IPS-NIHi11 (cell line): ENCODE measurements at places on chromosomes 1 and 21.

GRCh38 chr1:19901653-19902052 is 19.5 kb downstream of the OTUD3 start:
- DNase-seq = no peak

DNA sequence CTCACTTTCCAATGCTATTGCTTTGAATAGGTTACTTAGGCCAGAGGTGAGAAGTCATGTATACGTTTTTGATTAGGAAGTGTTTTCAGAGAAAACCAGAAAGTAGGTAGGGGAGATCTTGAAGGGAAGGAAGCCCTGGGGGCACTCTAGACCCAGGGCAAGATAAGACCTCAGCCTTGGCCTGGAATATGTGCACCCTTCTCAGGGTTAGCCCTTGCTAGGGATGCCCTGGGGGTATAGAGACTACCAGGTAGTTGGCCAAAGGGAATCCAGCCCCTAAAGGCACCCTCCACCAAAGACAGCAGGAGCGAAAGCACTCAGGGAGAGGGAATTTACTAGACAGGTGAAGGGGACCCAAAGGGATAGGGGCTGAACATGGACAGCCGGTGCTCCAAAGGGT is 7.0 kb downstream of the TIAM1 start:
- DNase-seq = no peak

DNA sequence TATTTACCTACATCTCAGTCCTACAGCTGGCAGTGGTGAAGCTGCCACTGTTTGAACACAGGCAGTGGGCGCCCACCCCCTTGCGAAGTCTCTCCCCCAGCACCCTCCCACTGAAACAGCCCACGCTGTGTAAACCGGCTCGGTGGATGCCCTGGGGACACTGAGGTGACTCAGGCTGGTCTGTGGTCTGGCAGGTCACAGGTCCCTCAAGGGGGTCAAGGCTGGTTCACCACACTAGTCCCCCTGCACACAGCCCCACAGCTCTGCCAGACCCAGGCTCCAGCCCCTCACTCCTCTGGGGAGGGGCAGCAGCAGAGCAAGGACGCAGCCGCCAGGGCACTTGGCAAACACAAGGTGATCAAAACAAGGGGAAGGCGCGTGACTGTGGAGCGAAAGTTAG is 7.6 kb downstream of the CHD5 start:
- DNase-seq = no peak

GRCh38 chr1:27606708-27607238 is 2.8 kb upstream of the AHDC1 start:
- DNase-seq = no peak

DNA sequence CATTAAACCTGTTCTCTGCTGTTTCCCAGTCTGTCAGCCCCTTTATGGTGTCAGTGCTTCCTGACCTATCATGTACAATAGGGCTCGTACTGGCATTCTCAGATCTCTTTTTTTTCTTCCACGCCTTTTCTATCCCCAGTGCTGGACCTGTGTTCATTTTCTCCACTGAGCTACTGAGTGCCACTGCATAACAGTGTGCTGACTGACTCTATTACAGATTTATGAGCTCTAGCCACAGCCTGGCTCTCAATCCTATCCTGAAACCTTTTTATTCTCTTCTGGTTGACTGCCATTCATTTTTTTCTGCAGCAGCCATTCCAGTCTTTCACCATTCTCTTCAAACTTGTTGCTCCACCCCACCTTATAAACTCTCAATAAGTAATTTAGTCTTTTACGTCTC is 59.6 kb upstream of the MACF1 start:
- DNase-seq = no peak

GRCh38 chr1:40662864-40663263 is 2.6 kb downstream of the RIMS3 start:
- no peak for DNase-seq

DNA sequence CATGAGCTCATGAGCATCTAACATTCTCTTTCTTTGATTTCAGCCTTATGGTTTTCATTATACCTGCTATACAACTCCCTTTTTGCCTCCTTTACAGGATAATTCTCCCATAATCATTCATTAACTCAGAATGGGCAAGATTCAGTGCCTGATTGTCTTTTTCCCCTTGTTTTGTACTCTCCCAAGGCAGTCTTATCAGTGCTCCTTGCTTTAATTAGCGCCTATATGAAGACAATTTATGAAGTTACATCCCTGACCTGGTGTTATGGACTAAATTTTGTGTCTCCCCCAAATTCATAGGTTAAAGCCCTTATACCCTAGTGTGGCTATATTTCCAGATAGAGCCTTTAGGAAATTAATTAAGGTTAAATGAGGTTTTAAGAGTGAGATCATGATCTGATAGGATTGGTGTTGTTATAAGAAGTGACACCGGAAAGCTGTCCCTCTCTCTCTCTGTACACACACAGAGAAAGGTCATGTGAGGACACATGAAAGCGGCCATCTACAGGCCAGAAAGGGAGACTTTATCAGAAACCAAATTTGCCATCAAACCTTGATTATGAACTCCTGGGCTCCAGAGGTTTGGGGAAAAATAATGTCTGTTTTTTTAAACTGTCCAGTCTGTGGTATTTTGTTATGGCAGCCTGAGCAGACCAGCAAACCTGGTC is 185.8 kb upstream of the CHODL start:
- no peak for DNase-seq

DNA sequence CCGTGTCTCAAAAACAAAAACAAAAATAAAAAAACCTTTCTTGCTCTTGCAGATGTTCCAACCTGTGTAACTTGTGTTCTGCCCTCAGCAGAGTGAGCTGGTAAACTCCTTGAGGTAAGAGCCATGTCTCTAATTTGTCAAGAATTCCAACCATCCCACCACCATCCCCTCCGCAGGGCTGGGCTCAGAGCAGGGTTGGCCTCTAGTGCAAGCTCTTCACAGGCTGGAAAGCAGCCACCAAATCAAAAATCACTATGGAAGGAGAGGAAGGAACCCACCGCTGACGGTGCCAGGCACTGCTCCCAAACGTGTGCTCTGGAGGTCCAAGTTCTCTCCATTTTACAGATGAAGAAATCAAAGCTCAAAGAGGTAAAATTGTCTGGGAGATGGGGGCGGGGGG is 9.4 kb downstream of the PLEKHA6 start:
- DNase-seq = no peak

DNA sequence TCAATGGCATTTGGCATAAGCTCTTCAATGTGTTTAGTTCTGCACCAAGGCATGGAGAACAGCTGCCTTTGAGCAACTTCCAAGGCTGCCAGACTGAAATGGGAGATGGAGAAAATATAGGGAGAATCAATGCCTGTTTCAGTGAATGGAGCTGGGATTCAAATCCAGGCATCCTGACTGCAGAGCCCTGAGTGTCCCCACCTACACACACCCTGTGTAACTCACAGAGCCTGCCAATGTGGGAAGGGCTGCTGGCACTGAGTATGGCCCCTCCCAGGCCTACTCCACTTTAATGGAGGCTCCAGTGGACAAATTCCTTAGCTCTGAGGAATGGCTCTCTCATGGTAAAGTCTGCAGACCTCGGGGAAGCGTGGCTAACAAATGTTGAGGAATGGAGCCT is 145.6 kb upstream of the TNR start:
- no peak for DNase-seq

- no peak for DNase-seq
Observed at GRCh38 chr1:25008192-25008485, 78.1 kb upstream of the RUNX3 start.

- DNase-seq = peak; percentile 70
Observed at GRCh38 chr1:32754317-32755097, 51.9 kb upstream of the SYNC start.

- DNase-seq = peak; percentile 46
Observed at GRCh38 chr1:8201331-8201861, 116.5 kb upstream of the SLC45A1 start.

- DNase-seq = no peak
Observed at GRCh38 chr1:12406211-12407021, 176.6 kb downstream of the VPS13D start.

- no peak for DNase-seq
Observed at GRCh38 chr1:155466617-155466972, 96.0 kb downstream of the ASH1L start.

- no peak for DNase-seq
Observed at GRCh38 chr1:178470411-178470960, 26.3 kb downstream of the CLEC20A start.

DNA sequence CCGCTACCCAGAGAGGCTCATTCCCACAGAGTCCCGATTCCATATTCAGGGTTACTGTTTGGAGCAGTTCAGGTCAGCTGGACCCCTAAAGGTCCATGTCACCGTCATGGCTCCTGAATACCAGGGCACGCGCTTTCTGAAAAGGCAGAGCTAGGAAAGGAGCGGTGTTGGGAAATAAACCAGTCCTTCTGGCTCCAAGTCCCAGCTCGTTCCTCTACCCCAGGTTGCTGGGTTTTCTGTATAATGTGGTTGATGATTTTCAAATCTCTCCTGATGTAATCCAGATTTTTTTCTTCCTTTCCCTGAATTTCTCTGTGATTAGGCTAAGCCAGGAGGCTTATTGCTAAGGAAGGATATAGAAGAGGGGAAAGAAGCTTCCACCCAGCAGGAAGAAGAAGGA is 14.0 kb upstream of the PKP1 start:
- no peak for DNase-seq

DNA sequence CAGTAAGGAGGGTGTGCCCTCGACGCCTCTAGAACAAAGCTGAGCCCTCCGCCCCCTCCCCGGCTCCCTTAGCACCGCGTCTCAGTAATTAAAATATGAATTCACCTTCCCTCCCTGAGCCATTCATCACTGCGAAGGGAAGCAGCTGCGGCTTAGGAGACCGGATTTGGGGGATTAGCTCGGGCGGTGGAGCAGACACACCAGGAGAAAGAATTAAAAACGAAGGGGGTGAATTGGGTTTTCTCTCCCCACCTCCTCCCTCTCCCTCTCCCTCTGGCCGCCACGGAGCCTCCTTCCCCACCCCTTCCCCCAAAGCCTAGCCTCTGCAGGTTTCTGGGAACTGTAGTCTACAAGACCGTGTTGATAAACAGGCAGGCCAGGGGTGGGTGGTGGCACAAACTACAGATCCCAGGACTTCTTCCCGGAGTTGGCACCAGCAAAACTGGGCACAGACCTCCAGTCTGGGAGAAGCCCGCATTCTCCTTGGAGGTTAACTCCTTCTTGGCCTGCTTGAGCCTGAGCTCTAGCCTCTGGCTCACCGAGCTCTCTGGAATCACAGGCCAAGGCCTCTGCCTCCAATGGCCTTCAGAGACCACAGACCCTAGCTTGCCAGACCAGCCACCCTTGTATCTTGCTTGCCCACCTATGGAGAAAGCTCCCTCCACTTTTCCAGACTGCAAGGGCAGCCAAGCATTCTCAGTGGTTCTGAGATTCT is 10.8 kb downstream of the BLACAT1 start:
- peak; percentile 78 for DNase-seq

DNA sequence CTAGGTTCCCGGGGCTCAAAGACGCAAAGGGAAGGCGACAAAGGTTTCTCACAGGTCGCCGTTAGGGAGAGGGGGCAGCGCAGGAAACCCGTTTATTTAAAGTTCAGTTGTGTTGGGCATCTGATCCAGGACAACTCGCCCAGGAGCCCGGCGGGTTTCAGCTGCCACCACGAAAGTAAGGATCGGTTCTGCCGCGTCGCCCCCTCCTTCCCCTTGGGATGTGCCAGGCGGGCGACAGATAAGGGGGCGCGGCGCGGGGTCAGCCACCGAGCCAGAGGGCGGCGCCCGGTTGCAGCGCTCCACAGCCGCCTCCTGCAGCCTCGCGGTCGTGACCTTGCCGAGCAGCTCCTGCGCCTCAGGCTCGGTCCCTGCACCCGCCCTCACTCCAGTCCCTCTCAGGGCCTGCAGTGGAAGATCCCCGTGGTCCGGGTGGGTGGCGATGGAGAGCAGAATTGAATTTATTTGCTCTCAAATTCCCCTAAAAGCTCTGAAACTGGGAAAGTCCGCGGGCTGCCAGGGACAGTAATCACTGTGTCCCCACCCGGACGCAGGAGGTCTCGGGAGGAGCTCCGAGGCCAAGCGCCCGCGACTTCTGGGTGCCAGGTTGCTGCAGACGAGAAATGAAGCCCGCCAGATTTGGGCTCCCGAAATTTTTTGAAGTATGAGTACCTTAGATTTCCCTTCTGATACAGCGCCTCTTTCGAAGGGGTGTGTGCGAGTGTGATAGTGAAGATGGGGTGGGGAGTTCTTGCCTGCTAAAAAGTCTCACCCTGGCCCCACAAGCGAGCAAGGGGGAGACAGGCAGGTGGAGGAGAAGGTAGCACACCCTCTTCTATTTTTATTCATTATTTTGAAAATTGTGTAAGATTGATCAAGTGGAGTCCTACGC is 28.4 kb upstream of the NFIA start:
- DNase-seq = peak; percentile 28

- no peak for DNase-seq
Observed at GRCh38 chr21:27275294-27275927, 308.5 kb upstream of the ADAMTS5 start.

DNA sequence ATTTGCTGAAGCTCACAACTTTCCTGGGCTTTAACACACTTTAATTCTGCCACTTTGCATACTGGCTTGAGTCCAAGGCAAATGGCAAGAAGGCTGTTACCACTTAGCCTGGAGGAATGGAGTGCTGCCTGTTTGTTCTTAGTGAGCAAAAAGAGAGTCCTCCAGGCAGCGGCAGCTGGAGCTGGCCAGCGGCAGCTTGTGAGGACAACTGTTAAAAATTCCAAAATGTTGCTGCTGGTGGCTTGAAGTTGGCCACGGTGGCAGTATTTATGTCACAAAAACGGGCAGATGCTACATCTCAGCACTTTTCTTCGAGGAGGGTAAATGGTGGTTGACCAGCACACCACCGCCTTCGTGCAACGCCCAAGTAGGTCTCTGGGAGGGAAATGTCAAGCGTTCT is 27.3 kb downstream of the STPG1 start:
- no peak for DNase-seq

DNA sequence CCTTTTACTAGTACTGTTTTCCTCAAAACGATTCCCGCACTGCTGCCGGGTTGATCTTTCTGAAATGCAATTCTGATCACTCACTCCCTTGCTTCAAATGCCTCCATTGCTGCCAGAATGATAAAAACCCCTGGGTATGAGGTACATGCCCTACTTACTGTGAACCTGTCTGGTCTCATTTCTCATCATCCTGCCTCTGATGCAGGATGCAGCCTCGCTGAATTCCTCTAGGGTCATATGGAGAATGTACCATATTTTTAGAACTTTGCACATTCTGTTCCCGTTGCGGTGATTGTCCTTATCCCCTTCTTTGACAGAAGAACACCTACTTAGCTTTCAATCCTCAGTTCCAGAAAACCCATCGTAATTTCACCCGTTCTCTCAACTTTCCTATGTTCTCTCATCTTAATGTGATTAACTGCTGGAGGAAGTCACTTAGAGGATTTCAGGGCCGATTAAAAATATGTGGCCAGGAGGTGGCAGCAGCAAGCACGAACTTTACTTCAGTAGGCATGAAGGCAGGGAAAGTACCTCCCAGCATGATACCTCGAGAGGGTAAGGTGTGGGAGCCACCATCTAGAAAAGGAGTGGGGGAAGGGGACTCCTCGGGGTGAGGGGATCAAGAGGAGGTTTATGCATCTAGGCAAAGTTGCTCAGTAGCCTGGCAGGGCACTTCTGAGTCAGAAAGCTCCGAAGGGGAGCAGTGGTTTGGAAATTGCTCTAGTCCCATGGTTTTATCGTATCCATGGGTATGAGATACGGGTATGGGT is 361.5 kb upstream of the ZP4 start:
- DNase-seq = peak; percentile 64
